Posterior cingulate gyrus (tissue), 11 donors: ENCODE measurements at places on chromosomes 4 and X.

GRCh38 chr4:14169460-14169859 is 541.9 kb upstream of the BOD1L1 start:
- no peak for DNase-seq

DNA sequence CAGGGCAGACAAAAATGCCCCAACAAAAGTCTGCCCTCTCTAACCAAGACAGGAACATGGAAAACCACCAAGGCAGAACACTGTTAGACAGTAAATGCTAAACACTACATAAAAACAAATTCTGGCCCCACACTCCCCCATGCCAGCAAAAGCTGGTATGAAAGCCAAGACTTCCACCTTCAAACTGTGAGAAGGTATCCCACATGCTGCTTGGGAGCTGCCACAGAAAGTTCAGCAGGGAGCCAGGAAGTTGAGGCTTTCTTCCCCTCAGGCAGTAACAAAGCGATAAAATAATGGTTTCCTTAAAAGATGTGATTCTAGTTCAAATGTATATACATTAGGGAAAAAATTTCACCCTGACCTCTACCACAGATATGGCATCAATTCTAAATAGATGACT is 770.4 kb upstream of the NDST4 start:
- DNase-seq: no peak

DNA sequence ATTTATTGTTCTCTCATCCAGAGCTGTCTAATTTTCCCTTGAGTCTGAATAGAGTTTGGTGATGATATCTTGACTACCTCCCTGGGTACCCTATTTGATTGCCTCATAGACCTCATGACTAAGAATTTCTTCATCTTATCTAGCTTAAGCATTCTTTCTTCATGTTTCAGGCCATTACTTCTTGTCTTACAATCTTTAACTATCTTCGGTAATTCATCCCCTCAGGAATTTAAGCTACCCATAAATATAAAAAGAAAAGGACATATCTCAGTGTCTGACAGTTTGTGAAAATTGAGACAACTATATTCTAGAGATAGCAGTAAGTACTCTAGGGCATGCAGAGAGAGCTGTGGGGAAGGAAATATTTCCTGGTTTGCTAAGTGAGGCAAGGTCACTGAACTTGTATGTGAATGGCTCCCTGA is 466.1 kb upstream of the GRID2 start:
- no peak for DNase-seq

DNA sequence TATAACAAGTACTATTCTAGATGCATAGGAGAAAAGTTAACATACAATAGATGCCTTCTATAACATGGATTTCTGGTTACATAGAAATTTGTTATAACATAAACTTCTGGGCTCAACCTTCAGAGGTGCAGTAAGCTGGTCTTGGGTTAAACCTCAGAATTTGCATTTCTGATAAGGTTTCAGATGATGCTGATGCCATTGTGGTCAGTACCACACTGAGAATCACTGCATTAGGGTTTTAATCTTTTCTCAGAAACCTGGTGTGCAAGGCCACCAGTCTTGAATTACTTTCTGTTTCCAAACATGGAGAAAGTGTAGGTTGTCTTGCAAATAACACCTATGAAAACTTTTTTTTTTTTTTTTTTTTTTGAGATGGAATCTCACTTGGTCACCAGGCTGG is 146.2 kb downstream of the SPOCK3 start:
- DNase-seq: no peak

DNA sequence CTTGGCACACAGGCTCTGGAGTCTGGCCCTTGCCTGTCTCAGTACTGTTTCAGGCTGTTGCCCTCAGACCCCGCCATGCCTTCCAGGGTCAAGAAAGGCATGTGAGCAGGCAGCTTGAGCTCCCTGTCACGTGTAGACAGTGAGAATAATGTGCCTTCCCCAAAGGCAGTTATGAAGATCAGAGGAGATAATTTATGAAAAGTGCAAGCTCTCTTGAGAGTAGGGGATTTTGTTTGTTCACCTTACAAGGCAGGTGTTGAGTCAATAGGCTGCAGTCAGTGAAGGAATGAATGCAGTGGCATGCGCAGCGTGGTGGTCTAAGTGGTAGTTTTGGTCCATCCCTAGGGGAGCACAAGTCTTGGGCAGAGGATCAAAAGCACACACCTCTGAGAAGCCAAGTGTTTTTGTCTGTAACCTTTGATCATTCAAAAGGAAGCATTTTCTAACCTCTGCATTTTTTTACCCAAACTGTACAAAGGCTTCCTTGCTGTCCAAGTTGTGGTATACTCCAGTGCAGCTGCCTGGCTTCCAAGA is 14.4 kb downstream of the HADH start:
- no peak for DNase-seq

GRCh38 chrX:64580605-64581004 is 185.4 kb upstream of the MTMR8 start:
- no peak for DNase-seq
